Adrenal gland (tissue), 19 donors: ENCODE measurements at places on chromosomes 1 and 21.

DNA sequence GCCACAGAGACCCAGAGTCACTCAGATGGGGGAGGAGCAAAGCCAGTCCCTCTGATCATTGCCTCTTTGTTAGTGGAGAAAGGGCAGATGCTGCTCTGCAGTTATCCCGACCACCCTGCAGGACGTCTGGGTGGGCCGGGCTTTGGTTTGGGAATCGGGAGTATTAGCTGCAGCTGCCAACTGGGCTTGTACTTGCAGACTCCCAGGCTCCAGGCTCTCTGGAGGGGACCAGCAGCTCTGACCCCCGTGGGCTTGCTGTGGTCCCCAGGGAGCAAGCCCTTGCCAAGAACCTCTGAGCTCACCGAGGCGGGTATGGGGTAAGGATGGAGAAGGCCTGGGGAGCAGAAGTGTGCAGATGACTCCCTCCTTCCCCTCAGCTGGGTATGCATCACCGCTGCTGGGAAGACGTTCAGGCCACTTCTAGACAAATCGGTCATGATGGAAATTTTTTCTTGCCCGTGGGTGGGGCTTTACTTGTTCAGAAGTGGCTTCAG is 21.6 kb downstream of the MAPKAPK2 start:
- peak; percentile 68 for DNase-seq

DNA sequence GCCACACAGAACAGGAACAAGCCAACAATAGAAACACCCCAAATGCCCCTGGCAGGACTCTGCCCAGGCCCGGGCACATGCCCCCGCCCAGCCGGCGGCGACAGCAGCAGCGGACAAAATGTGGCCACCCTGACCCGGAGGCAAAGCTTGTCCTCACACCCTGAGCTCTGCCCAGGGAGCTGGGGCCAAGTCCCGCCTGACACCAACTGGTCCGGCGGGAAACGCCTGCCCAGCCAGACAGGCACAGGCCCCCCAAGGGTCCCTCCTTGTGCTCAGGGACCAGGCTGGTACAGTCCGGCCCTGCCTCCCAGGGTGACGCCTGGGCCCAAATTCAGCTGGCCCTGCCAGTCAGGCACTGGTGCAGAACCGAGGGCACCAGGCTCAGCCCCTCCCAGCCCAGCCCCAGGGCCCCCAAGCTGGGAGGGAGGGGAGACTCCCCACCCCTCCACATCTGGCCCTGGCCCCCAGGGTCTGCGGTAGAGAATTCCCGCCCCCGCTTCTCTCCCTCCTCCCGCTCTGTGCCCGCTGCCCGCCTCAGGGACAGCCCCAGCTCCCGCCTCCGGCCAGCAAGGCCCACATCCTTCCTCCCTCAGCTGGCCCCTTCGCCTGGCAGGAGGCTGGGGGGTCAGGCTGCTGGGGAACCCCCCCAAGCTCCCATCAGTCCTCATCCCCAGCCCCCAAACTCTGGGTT is 2.0 kb downstream of the AHDC1 start:
- DNase-seq = peak; percentile 55

DNA sequence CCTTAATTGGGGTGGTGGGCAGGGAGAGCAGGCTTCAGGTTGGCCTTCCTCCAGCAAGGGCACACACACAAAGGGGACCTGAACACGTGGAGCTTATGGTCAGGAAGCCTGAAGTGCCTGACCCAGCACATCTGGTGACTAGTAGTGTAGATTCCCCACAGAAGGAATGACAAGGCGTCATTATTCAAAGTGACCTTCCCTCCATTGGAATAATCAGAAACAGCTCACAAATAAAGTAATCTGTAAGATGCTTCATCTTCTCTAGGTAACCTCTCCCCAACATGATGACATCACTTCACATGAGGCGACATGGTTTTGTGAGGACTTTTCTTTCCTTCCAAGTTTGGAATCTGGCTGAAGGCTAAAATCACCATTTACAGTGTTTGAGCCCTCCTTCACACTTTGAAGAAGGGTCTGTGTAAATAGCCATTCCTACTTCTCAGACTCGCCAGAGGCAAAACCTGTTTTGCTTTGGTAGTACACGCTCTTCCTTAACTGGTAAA is 32.8 kb upstream of the ERG start:
- no peak for DNase-seq

- no peak for DNase-seq
These were observed 49.2 kb downstream of the S100B start for GRCh38 chr21:46555678-46556077.

DNA sequence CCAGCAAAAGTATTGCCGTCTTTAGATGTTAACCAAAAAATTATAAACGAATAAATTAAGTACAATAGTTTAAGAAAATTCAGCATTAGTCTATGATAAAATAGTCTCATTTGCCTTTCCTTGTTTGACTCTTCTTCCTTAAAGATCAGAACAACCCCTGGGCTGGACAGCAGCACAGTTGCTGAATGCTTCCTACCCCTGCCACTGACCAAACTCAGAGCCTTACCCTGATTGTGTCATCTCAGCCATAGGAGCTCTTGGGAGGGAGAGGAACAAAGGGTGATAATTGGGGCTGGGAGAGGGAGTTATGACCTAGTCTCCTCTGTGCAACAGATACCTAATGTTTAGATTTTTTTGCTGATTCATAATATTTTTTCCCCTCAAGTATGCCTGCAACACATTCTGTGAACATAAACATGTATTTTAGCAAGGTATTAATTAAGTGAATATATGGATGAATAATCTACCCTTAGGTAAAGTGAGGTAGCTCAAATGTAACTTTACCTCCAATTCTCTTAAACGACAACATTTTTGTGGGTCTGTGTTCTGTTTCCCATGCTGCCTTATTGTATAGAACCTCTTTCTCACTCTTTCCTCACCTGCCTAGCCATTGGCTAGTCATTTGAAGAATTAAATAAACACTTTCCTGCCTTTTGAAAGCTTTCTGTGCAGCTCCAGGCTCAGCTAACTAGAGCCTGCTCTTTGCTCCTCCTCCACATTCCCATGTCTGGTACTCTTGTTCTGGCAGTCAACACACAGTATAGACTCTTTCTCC is 46.1 kb downstream of the FGGY start:
- no peak for DNase-seq

GRCh38 chr1:31485166-31485565 is 72.2 kb downstream of the SERINC2 start:
- DNase-seq = no peak

DNA sequence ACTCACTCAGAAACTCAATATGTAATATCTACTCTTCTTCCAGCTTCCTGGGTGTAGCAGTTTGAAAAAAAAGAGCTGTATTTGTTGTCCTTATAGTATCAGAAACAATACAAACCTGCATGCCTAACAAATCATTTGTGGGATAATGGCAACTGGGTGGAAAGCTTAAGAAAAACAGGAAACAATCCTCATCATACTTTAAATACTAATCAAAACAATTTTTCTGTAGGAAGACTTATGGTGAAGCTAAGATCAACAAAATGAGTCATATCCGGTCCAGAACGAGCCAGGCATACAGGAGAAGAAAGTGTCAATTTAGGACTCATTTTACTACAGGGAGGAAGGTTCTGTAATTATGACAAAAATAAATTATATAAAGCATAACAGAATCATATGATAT is 181.8 kb upstream of the ADGRL4 start:
- DNase-seq = no peak

DNA sequence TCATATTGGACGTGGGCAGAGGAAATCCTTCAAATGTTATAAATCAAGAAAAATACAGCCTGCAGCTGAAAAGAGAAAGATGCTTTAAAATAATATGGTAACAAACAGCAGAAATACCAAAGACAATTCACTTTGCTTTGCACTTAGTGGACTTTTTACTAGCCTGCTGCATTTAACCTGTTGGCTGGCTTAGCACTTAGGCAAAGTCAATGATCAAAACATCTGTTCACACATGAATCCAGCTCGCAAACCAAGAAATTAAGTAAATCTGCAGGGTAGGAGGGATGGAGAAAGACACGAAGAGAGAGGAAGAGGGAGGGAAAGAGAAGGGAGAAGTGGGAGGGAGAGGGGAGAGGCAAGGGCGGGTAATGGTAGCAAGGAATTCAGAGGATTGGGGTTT is 103.6 kb upstream of the RAB4A start:
- DNase-seq = no peak

DNA sequence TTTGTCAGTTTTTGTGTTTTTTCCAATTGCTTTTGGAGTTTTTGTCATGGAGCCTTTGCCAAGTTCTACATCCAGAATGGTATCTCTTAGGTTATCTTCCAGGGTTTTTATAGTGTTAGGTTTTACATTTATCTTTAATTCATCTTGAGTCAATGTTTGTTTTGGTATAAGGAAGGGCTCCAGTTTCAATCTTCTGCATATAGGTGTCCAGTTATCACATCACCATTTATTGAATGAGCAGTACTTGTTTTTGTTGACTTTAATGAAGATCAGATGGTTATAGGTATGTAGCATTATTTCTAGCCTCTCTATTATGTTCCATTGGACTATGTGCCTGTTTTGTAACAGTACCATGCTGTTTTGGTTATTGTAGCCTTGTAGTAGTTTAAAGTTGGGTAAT is 1233.1 kb downstream of the PLA2G4A start:
- DNase-seq = no peak

DNA sequence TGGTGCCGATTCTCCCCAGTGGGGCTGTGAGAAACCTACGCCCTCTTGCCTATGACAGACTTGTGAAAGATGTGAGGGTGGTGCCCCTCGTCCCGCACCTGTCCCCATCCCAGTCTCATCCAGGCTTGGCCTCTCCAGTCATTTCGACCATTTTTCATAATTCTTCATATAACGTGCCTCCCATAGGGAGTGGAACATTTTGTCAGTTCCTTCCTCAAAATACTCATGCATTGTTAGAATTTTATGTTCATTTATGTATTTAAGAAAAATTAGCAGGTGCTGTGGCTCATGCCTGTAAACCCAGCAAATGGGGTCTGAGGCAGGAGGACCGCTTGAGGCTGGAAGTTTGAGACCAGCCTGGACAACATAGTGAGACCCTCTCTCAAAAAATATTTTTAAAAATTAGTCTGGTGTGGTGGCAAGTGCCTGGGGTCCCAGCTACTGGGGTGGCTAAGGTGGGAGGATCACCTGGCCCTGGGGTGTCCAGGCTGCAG is 19.7 kb upstream of the SMPDL3B start:
- DNase-seq = no peak

GRCh38 chr1:77139389-77139788 is 79.8 kb downstream of the PIGK start:
- no peak for DNase-seq

DNA sequence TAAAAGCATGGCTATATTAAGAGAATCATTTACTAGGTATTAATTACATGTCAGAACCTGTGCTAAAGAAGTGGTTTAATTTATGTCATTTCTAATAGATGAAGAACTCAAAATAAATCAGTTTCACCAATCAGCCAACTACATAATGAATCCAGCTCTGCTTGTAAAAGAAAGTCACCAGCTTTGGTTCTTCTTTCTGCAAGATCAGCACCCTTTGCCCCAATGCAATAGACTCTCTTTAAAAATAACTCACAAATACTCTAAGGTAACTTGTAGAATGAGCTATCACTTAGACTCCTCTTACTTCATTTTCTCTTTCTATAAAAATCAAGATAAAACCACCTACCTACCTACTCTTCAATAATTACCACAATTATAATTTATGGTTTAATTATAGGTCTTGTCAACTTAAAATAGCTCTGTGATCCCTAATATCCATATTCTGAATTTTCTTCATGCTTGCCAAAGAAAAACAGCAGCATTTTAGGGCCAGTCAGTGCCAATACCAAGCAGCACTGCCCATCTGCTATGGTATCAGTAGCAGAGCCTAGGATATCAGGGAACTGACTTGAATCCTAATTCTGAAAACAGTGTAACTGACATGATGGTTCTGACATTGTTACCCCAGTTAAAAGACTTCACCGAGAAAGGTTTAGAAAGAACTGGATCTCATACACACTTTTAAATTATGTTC is 11.3 kb downstream of the SLC19A2 start:
- no peak for DNase-seq

DNA sequence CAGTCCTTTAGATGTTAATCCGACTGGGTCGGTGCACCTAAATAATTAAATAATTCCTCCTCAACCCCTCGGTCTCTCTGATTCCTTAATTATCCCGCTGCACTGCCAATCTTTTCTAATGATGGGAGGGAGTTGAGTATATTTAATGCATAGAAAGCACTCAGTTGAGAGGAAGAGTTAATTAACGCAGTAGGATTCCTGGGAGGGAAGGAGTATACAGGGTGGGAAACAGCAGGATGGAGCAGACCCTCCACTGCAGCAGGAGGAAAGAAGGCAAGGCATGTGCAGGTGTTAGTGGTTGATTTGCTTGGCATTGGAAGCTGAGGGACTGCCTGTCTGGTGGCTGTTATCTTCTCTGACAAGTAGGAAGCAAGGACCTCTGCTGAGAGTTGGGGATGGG is 9.9 kb upstream of the REN start:
- no peak for DNase-seq

DNA sequence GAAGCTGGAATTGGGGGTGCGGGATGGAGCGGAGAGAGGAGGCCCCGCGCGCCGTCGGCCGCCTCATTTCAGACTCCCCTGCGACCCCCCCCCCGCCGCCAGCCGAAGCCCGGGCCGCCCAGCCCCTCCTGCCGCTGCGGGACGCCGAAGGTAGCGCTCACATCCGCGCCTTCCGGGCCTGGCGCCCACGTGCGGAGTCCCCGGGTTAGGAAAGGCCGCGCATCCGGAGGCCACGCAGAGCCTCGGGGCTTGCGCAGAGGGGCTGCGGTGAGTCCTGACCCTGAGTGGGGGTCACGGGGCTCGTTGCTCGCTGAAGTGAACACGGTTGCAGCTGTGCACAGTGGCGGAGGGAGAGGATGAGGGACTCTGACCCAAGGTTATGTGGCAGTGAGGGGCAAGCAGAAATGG is 552 bp upstream of the ZNF496 start:
- peak; percentile 64 for DNase-seq

GRCh38 chr1:23533246-23534023 is 2.4 kb upstream of the E2F2 start:
- no peak for DNase-seq

DNA sequence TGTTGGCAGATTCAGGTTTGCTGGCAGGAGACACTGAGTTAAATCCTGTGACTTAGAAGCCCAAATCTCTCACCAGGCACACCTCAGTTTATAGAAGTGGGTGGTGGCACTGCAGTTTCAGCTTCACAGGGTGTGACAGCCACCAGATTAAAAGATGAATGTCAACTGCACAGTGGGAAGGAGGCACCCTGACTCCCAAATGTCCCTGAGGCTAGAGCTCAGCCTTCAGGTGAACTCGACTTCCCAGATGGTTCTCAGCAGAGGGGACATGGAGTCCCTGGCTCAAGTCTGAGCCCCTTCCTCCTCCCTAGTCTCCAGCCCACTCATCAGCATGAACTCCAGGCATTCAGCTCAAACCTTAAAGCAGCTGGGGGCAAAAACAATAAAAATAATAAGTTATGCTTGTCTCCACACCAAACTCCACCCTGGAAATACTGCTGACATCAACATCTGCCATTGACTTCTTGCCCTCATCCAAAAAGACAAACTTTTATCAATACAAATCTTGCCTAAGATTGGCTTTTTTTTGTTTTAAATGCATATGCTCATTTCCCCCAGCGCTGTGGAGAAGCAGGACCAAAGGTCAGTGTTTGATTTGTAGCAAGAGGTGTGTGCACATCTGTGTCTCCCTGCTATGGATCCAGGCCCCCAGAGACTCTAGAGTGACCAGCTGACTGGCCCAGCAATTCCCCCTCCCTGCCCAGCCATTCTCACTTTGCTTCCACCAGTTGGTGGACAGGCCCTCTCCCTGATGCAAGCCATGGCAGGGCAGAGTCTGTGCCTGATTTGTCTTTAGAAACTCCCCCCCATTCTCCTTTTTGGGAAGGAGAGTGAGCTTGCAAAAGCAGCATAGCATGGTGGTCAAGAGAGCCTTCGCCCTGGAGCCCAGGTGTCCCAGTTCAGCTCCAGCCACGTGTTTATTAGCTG is 18.5 kb upstream of the S100A7 start:
- no peak for DNase-seq
